NCI-H1694 (cell line): ENCODE measurements at places on chromosomes 4 and X.
A peak's percentile ranks its signal among the peaks of the same experiment; 100 is the strongest.

GRCh38 chrX:47690175-47690574 is 31.2 kb upstream of the UXT start:
- no peak for DNase-seq

DNA sequence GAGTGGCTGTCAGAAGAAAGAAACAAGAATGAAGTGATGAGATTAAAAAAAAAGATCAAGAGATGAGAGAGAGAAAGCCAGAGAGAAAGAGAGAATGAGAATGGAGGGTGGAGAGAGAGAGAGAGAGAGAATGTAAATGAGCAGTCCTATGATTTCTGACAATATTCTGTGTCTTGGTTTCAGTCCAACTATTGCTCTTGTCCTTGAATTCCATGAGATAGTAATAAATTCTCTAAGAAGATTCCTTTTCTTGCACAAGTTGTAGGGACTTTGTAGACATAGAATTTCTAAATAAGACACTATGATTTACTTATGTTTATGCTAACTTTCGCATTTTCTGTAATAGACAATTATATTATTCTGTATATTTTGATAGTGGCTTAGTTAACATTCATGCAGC is 149.6 kb upstream of the CTSO start:
- DNase-seq: no peak

DNA sequence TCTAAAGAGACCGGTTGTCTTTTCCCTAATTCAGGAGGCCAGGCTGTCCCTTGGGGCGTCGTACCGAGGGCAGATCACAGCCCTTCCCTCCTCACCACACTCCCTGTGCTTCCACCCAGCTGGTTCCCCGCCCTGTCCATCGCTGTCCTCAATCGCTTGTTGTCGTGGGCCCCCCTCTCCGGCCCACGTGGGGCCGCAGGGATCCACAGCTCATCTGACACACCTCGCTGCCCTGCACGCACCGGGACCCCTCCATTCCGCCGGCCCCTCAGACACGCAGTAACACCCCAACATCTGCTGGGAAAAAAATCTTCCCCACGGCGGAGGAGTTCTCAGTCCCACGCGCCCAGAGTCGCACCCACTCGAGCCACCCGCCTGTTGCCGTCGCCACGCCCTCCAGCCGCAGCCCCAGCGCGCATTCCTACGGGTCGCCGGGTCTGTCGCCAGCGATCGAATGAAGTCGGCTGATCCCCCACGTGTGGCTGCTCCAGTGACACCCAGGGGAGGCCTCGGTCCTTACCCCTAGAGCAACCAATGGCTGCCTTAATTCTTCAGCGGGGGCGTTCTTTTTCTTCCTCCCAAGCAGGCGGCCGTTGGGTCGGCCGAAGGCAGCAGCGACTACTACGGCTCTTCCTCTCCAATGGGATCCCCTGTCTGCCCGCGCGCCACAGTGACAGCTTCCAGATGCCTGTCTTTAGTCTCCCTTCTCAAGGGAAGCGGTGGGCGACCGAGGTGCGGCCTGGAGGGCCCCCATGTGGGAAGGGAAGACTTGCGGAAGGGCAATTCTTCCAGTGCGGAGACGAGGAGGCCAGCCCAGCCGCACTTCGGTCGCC is 893 bp upstream of the SEPTIN11 start:
- no peak for DNase-seq

DNA sequence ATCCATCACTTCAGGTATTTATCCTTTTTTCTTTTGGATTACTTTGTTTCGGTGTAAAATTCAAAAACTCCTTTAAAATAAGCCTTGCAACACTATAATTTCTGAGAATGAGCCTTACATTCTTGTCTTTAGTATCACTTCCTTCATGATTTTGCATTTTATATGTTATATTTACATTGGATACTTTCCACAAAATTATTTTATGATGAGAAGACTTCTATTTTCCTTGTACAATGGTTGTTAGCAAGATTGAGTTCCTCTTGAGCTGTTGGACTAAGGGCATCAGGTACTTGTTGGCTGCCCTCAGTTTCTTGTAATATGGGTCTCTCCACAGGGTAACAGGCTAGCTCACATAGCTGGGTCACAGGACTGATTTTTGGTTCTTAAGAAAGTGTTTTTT is 22.7 kb upstream of the HPGDS start:
- DNase-seq: no peak

- no peak for DNase-seq
Measured at GRCh38 chr4:88672987-88673386, 24.6 kb downstream of the NAP1L5 start.

- no peak for DNase-seq
Measured at GRCh38 chrX:54994099-54994498, at the start of gene PFKFB1. PFKFB1 (minus strand) TSS chrX:54994188; CDS start chrX:54994007, 181 bp downstream.

- DNase-seq: peak; percentile 64
Measured at GRCh38 chr4:54322818-54323417, 93.8 kb downstream of the PDGFRA start.

DNA sequence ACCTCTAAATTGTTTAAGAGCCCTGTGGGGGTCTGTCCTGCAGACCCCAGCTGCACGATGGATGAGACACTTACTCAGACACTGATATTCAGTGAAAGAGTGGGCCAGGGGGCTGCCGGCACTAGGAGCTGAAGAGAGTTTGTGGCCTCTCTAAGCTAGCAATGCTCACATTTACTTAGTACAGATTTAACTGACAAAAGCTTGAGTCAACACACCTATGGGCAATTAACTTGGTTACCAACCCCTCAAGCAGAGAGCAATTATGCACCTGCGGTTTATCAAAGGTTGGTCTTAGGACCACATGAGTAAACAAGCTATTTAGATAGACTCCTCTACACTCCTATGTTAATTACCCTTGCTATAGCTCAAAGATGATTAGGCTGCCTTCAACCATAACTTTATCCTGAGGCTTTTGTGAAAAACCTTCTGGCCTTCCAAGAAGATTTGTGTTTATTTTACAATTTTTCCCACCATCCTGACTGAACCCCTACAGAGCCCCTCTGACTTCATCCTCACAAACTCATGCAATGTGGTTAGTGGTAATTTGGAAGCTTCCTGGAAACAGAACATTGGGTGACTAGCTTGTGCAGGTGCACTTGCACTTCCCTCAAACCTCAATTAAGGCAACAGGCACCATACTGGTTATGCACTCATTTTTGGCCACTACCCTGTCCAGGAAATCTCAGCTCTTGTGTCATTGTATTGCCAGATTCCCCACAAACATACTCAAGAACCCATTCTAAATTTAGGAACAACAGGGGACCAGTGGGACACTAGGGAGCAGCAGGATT is 234.4 kb upstream of the ITM2A start:
- DNase-seq: no peak

- no peak for DNase-seq
Measured at GRCh38 chr4:93659629-93660028, 168.9 kb upstream of the ATOH1 start.

GRCh38 chr4:83276299-83277040 is 8.1 kb downstream of the COQ2 start:
- DNase-seq: no peak

- DNase-seq: no peak
Measured at GRCh38 chr4:2254665-2255500, 7.0 kb downstream of the MXD4 start.

GRCh38 chr4:6929339-6929811 is 19.7 kb downstream of the TBC1D14 start:
- no peak for DNase-seq

- no peak for DNase-seq
Measured at GRCh38 chr4:54709400-54709799, 51.6 kb downstream of the KIT start.

GRCh38 chrX:130173190-130173895 is 1.6 kb downstream of the RAB33A start:
- DNase-seq: no peak

DNA sequence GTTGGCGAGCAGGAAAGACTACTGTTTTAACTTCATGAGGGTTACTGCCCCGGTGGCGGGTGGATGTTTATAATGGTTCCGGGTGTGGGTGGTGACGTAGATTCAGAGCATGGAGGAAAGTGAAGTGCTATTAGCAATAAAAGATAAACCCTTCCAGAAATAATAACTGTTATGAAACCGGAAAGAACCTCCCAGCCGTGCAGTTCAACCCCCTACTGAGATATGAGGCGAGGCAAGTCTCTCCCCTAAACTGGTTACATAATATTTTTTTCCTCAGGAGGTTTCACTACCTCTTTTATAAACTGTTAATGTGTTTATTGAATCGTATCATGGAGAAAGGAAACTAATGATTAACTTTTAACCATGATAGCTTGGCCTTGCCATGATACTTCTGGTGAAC is 33.9 kb upstream of the STIM2 start:
- no peak for DNase-seq

- no peak for DNase-seq
Measured at GRCh38 chrX:48474127-48474526, 1.9 kb upstream of the FTSJ1 start.

DNA sequence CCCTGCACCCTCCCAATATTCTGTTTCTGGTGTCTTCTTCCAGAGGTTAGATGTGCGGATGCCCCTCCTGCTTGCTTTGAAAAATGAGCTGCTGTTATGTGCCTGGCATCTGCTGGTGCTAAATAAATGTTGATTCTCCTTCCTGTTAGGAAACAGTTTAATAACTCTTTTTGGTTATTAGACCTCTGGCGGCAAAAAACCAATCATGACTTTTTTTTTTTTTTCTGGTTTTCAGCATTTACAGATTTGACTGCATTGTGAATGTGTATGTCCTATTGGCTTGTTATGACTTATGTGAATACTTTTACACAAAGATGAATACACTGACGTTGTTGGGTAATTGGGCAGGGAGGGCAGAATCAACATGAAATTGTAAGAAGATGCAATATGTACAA is 13.6 kb upstream of the TMEM156 start:
- DNase-seq: no peak

- no peak for DNase-seq
Measured at GRCh38 chr4:57044279-57044678, 65.6 kb downstream of the POLR2B start.

GRCh38 chr4:7238300-7238960 is 46.1 kb downstream of the SORCS2 start:
- no peak for DNase-seq

DNA sequence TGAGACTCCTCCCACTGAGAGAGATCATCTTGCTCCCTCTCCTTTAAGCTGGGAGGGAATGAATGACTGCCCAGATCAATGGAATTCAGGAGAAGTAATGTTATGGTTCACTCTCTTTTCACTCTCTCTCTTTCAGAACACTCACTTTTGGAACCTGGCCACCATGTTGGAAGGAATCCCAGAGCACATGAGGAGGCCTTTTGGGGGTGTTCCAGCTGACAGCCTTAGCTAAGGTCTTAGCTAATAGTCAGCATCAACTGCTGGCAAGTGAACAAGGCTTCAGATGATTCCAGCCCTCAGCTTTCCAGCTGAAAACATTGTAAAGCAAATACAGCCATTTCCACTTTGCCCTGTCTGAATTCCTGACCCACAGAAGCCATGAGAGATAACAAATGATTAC is 124.0 kb upstream of the CLNK start:
- DNase-seq: peak; percentile 56

- DNase-seq: no peak
Measured at GRCh38 chr4:161869511-161869910, 294.3 kb downstream of the FSTL5 start.

GRCh38 chr4:155696226-155696625 is 29.6 kb downstream of the GUCY1A1 start:
- no peak for DNase-seq

DNA sequence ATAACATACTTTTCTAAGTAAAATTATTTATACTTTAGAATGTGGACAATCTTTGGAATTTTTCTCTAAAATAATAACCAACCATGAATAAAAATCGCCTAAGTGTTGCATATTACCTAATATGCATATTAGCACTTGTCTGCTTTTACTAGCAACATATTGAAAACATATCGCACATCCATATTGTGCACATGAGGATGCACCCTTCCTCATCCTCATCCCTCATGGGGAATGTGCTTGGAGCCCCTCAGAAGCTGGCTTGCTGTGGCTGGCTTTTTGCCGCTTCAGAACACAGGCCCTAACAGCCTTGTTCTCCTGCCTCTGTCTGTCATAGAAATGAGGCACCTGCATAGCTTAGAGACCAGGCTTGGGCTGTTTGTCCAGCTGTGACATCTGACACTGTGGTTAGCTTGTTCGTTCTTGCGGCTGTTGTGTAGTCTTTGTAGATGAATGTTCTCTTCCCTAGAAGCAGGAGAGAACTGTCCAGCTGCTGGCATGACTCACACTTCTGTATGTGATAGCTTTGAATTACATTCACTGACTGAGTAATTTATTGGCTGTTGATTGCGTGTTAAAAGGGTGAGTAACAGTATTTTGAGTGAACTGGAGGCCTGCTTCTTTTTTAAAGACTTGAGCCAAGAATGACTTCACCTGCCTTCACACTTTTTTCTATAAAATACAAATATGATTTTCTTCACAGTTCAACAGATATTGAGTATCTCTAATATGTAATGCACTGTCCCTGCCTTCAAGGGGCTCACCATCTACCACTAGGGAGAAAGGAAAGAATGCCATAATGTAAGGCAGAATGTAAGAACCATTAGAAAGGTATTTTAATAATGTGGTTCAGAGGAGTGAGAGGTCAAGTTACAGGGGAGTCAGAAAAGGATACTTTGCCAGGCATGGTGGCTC is 81.9 kb downstream of the HMGB2 start:
- DNase-seq: no peak

- no peak for DNase-seq
Measured at GRCh38 chr4:22478426-22478825, 37.4 kb downstream of the ADGRA3 start.

DNA sequence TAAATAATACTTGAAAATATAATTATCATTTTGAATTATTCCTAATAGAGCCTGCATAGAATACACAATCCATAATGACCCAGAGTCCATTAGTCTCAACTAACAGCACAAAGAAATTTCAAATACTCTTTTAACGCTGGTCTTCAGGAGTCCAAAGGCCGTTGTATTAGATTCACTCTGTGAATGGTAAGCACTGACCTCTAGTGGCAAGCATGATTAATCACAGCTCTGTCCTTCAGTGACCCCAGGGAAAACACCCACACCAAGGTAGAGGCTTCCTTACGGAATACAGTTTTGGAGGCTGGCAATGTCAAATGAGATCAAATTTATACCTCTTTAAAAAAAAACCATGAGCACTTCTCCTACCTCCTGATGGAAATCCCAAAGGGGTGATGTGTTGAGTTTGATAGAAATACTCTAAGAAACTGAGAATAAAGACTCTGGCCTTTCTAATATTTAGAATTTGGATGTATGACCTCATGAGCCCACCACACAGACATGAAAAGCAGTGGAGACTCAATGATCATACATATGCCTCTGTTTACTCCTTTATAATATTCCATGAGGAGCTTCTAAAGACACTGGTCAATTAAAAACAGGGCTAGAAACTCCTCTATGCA is 147.2 kb upstream of the DKK2 start:
- no peak for DNase-seq

GRCh38 chrX:103107836-103108235 is 14.9 kb upstream of the NXF3 start:
- DNase-seq: no peak

DNA sequence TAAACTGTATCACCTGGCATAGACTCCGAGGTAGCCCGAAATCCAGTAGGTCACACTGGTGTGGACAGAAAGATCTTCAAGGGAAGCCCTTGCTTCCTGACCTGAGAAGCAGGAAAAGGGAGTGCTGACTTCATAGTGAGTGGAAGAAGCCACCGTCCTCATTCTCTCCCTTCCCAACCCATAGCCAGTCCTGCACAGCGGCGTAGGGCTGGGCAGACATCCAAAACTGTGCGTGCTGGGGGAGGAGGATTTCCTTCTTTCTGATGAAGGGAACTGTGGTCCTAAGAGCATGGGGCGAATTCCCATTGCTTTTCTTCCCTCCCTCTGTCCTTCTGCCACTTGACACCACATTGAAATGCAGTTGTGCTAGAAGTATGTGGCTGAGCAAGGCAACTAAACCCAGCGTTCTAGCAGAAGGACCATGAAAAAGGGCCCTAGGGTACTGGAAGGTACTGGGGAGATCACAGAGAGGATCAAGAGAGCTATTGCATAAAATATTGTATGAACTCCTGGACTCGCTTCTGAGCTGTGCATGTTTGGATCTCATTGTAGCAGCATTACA is 66.9 kb downstream of the STOX2 start:
- no peak for DNase-seq
